RPMI8226 (cell line): ENCODE measurements at places on chromosomes 7 and 10.

GRCh38 chr7:114940220-114940619, 18.3 kb downstream of the MDFIC start:
- no peak for DNase-seq

- no peak for DNase-seq
Observed at GRCh38 chr7:134367956-134368749, 51.4 kb upstream of the SLC35B4 start.

DNA sequence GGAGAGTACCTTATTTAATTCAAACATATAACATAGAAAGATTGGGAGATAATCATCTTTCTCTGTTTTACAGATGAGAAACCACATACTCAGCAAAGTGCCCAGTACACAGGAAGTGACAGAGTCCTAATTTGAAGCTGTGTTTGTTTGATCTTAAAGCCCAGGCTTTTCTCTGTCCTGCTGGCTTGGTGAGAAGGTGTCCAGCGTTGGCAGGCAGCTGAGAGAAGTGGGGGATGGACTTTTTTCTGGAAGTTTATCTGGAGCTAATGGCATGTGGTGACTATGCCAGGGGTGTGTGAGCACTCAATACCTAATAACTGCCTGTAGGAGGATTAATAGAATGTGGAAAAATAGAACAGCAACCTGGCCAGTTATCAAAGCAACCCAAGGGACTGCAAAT, 60.8 kb downstream of the NPSR1 start:
- DNase-seq: peak; percentile 77

- DNase-seq: no peak
Observed at GRCh38 chr7:30616318-30616717, 21.6 kb downstream of the GARS1 start.

DNA sequence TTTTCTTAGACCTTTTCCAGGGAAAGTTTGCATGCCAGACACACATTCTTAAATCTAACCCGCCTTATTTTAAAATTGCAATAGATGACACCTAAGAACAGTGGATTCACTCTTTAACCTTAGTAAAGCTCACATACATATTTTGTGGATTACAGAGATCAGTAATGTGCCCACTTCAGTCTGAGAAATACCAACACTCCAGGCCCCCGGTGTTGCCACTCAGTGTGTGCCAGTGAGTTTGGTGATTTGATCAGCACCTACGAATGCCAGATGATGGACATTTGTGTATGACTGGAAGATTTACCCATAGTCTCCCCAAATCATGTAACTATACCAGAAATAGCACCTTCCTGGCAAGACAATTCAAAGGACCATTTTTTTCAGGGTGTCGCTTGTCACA, 2.6 kb downstream of the LRRN3 start:
- DNase-seq: no peak

- DNase-seq: peak; percentile 3
Observed at GRCh38 chr10:111455776-111456426, 379.1 kb downstream of the ADRA2A start.

DNA sequence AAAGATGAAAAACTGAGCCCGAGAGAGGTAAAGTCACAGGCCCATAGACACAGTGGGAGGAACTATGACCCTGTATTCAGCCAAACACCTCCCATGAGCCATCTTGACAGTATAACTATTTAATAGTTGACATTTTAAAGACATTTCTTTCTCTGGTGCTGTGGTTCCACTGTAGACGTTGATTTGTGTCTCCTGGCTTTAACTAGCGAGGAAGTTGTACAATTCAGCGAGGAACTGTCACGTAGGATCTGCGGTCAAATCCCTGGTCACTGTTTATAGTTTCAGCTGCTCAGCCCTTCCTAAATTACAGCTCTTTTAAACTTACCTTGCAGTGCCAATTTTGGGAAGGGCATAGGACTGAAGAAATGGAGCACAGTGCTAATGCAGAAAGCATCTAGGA, 7.1 kb upstream of the CELF2 start:
- no peak for DNase-seq

GRCh38 chr7:101128040-101128834, 1.3 kb downstream of the SERPINE1 start:
- DNase-seq: peak; percentile 95

GRCh38 chr7:82932516-82932915, 230.2 kb downstream of the PCLO start:
- DNase-seq: no peak

DNA sequence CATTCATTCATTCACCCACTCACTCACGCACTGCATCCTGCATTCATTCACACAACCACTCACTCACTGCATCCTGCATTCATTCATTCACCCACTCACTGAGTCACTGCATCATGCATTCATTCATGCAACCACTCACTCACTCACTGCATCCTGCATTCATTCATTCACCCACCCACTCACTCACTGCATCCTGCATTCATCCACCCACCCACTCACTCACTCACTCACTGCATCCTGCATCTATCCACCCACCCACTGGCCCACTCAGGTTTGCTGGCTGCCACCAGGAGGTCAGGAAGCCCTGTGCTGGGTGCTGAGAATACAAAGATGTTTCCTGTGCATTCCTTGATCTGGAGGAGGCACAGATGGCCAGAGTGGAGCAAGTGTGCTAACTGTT, 2.3 kb upstream of the SNX8 start:
- DNase-seq: no peak

DNA sequence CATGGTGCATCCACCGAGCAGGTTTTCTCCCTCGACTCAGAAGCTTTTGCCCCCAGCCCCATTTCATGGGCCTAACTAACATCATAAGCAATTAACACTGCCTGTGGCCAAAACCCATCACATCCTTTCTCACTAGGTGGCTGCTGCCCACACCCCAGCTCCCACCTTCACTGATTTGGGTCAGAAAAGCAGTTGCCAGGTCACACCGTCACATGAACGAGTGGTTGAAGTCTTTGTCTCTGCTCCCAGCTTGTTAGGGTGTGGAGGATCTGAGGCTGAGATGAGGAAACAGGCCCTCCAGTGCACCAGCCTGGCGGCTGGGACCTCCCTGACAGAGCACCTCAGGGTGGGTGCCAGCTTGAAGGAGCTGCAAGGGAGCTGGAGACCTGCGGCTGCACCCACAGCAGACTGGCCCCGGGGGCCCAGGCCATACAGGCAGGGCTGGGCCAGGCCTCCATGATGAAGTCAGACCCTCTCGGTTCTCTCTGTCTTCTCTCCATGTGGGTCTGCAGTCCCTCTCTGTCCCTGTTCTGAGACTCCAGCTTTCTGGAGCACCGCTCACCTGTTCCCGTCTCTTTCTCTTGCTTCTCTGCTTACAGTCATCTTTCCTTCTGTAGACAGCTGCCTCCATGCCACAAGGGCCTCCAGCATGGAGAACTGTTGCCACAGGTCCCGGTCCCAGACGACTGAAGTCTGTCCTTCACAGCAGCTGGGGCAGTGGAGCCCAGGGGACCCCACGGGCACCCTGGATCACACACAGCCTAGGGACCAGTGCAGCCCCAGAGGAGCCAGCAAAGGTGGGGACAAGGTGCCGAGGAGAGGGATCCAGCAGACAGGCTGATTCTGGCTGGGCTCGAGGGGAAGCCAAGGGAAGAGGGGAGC, 13.8 kb upstream of the INPP5A start:
- DNase-seq: no peak
